ENCODE measurements at places on chromosomes 12 and 14. TPM values are rescaled to one million over a fixed set of nuclear protein-coding genes. Genes with fewer than 3 reads are reported as not detected.
A peak's percentile ranks its signal among the peaks of the same experiment; 100 is the strongest.

DNA sequence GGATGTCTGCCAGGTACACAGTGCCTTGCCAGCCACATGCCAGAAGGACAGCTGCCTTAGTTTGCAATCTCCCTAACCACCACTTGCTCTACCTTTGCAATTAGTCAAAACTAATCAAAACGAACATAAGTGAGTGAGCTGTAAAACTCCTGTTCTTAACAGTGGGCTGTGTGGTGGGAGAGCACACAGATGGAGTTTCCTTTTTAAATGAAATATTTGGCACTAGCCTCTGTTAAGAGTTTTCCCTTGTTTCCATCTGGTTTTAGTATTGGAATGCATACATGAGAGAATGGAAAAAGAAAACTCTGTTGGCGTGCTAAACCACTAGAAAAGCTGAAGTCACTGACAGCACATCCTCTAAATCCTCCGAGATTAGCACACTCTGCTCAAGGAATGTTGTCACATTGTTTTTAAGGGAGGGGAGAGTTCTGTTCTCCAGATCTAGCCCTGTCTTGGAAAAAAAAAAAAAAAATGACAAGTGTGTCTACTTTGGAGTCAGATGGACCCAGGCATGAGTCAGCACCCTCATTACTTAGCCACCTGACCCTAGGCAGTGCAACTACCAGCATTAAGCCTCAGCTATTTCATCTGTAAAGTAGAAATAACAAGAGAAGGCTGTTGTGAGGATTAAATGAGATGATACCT, 83.9 kb downstream of the STXBP6 start:
- DNase-seq, result no peak

The CD4 gene
- not detected for total RNA-seq

DNA sequence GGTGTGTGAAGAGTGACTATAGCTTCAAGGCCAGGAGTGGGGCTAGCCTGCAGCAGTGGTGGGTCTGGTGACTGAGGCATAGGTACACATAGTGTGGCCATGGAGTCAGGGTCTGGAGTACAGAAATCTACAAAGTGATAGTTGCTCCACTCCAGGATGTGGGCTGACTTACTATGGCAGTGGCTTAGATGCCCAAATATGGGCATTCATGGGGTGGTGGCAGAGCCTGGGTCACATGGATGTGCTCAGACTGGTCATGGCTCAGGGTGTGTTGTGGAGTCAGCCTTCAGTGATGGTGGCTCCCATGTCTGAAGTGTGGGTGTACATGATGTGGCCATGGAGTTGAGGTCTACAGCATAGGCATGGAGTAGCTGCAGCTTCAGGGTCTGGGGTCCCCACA, 27.3 kb downstream of the CLEC6A start:
- no peak for DNase-seq

The PROX2 gene
- total RNA-seq, result not detected

- no peak for DNase-seq
These were observed 1090.8 kb downstream of the BCL11B start for GRCh38 chr14:98181241-98181640.

The AQP2 gene
- total RNA-seq, result not detected

The KRT81 gene
- total RNA-seq, result 2,244 TPM

GRCh38 chr14:22315336-22315735, 273.7 kb downstream of the DAD1 start:
- DNase-seq, result no peak

The NCOR2 gene
- 145 TPM for total RNA-seq

DNA sequence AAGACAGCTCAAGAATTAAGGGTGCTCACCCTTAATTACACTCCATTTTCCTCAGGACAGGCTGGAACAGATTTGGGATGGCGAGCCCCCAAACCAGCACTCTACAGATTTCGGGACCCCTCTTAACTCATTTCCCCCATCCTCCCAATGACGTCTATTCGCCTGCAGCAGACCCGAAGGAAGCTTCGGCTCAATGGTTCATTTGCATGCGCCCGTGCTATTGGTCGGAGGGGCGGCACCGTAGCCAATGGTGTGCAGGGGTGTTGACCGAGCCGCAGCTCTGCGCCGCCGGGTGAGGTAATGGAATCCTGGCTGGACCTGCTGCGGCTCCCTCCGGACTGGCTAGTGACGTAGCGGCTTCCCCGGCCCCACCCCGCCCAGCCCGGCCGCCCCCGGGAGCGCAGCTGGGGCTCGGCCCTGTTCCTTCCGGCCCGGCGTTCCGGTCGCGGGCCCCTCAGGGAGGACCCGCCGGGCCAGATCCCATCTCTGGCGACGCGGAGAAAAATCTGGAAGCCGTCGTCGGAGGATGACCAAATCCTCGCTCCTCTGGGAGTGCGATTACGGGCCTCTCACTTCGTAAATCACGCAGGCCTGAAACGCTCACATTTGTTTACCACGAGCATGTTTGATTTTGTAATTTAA, 18.3 kb upstream of the NR4A1 start:
- DNase-seq, result peak; percentile 95

The OR11H7 gene
- total RNA-seq, result not detected

DNA sequence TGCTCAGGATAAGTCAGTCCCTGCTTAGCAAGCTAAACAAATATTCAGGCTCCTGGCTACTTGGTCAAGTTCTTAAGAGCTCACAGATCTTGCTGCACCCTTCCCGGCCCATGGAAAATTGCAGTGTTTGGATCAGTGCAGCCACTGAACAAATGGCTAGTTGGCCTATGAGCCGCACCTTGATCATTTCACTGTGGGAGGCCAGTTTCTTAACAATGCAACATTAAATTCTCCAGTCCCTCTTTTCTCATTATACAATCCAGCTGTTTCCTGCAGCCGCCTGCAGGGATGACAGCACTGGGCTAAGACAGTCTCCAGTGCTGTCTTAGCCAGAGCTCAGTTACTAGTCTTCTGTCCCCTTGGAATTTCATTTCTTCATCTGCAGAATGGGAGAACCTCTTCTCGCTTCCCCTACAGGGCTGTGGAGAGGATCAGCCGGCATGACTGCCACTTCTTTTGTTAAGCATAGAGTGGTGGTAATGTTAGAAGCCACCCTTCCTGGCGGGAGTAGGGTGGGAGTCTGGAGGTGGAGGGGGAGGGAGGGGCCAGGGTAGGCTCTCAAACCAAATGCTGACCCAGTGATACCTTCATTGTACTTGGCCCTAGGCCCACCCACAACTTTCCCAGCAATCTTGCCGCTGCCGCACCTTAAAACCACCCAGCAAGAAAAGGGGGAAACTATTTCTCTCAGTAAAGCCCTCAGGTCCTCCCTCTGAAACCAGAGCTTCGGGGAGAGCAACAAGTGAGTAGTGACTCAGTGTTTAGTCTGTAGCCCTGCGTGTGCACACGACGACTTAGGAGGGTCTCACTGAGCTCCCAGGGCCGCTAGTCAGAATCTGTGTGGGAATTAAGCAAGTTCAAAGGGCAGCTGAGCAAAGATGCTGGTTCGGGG, 145.7 kb downstream of the NUAK1 start:
- no peak for DNase-seq

The INHBC gene
- not detected for total RNA-seq

- no peak for DNase-seq
These were observed 153.9 kb downstream of the LRRK2 start for GRCh38 chr12:40378691-40379090.

DNA sequence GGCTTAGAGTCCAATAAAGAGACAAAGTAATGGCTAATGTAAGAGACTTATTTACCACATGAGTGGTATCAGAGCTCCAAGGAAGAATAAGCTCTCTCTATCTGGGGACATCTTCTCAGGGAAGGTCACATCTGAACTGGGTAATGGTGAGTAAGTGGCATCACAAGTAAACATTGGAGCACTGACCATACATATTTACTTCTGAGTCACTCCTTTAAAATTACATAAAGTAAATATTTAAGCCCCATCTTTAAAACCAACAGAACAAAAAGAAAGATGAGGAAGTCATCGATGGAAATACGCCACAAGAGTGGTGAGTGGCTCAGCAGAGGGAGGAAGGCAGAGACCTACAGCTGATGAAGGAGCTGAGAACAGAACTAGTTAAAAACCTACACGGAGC, 159.9 kb downstream of the DUSP6 start:
- no peak for DNase-seq

DNA sequence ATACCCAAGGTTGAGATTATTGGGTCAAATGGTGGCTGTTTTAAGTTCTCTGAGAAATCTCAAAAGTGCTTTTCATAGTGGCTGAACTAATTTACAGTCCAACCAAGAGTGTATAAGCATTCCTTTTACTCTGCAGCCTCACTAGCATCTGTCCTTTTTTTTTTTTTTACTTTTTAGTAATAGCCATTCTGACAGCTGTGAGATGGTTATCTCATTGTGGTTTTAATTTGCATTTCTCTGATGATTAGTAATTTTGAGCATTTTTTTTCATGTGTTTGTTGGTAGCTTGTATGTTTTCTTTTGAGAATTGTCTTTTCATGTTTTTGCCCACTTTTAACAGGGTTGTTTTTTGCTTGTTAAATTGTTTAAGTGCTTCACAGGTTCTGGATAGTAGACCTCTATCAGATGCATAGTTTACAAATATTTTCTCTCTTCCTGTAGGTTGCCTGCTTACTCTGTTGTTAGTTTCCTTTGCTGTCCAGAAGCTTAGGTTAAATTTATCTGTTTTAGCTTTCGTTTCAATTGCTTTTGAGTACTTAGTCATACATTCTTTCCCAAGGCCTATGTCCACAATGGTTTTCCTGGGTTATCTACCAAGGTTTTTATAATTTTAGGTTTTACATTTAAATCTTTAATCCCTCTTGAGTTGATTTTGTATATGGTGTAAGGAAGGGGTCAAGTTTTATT, 881.3 kb upstream of the SEL1L start:
- DNase-seq, result no peak

- DNase-seq, result peak; percentile 74
These were observed 3.3 kb upstream of the SLC4A8 start for GRCh38 chr12:51421266-51421884.

The NKX2-1 gene
- total RNA-seq, result not detected

- no peak for DNase-seq
These were observed 9.8 kb downstream of the CHGA start for GRCh38 chr14:92932448-92933395.

The REM2 gene
- total RNA-seq, result 0.47 TPM

DNA sequence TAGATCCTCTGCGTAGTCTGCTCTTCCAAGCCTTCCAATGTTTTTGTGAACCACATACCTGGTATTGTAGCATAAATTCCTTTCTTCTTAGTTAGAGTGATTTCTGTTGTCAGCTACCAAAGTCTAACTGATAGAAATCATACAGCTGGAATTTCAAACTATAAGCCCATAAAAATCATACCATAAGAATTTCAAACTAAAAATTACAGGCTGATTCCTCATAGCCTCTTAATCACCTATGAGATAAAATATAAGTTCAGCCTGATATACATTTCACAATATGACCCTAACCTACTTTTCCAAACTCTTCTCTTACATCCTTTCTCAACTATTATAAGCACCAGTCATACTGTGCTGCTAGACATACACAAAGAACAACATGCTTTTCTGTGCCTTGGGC, 64.8 kb downstream of the PTHLH start:
- no peak for DNase-seq

DNA sequence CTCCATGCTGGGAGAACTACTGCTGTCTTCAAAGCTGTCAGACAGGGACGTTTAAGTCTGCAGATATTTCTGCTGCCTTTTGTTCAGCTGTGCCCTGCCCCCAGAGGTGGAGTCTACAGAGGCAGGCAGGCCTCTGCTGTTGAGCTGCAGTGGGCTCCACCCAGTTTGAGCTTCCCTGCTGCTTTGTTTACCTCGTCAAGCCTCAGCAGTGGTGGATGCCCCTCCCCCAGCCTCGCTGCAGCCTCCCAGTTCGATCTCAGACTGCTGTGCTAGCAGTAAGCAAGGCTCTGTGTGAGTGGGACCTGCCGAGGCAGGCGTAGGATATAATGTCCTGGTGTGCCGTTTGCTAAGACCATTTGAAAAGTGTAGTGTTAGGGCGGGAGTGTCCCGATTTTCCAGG, 31.4 kb upstream of the RFX4 start:
- no peak for DNase-seq

The PTPRQ gene
- total RNA-seq, result not detected

DNA sequence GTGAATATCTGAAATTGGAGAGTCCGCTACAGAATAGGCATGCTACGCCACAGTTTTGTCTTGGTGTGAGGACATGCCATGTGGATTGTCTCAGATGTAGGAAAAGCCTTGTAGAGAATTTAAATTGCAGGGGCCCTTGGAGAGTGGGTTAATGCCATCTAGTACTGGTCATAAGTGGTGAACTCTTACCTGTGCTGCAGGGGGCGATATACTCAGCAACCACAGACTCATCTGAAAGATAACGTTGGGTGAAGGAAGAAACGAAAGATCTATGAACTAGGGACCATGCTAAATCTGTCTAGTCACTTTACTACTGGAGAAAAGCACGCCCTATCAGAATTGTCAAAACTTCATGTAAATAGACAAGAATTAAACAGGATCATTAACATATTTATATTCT, 33.7 kb upstream of the A2M start:
- DNase-seq, result peak; percentile 44

- DNase-seq, result no peak
These were observed 198.5 kb upstream of the PPFIA2 start for GRCh38 chr12:81957631-81958030.

The AMHR2 gene
- total RNA-seq, result not detected

- no peak for DNase-seq
These were observed 13.9 kb downstream of the ZDHHC17 start for GRCh38 chr12:76777765-76778216.

The ABCC9 gene
- 0.12 TPM for total RNA-seq

The KRT85 gene
- not detected for total RNA-seq

The COX8C gene
- not detected for total RNA-seq

- DNase-seq, result no peak
These were observed 81.5 kb downstream of the EPS8 start for GRCh38 chr12:15707516-15708199.

DNA sequence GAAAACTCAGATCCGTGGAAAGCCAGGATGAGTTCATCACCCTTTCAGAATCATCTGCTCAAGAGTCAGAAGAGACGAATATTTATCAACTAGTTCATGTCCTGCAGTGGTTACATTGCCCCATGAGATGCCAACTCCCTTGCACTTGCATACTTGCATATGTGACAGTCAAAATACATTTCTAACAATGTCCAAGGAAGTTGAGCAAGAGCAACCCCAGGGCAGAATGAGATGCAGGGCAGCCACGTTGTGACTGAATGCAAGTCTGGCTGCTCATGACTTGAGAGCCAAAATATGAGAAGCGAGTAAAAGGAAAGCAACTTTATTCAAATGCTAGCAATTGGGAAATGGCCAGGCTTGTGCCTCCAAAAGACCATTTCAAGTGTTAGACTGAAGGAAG, 23.6 kb upstream of the UTP20 start:
- no peak for DNase-seq

The JAG2 gene
- 33.7 TPM for total RNA-seq

- no peak for DNase-seq
These were observed 60.9 kb upstream of the CMKLR1 start for GRCh38 chr12:108400056-108400455.

The LRRIQ1 gene
- total RNA-seq, result 1.5 TPM

GRCh38 chr12:47269916-47270315, 190.2 kb upstream of the AMIGO2 start:
- no peak for DNase-seq

DNA sequence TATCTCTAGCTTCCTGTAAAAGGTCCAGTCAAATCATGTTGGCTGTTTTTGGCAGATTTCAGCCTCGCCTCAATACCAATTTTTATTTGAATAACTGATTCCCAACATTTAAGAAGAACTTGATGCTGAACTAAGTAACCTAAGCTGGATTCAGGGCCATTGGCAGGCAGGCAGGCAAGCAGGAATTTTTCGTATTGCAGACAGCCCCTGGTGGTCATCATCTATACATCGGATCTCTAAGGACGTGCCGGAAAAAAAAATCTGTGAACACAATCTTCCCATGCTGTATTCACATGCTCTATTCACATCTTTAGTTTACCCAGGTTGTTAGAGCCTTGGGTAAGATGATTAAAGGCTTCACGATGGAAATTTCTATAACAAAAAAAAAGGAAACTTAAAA, 7.0 kb downstream of the VCPKMT start:
- no peak for DNase-seq

The TTC9 gene
- total RNA-seq, result 0.37 TPM

The COCH gene
- total RNA-seq, result 0.23 TPM

Measured in MCF 10A (cell line).